ENCODE measurements at places on chromosomes 3 and 15.

GRCh38 chr15:92069308-92070250, 216.1 kb downstream of the SLCO3A1 start:
- peak; percentile 42 for DNase-seq

GRCh38 chr3:177211503-177212277, 14.4 kb upstream of the TBL1XR1 start:
- no peak for DNase-seq

DNA sequence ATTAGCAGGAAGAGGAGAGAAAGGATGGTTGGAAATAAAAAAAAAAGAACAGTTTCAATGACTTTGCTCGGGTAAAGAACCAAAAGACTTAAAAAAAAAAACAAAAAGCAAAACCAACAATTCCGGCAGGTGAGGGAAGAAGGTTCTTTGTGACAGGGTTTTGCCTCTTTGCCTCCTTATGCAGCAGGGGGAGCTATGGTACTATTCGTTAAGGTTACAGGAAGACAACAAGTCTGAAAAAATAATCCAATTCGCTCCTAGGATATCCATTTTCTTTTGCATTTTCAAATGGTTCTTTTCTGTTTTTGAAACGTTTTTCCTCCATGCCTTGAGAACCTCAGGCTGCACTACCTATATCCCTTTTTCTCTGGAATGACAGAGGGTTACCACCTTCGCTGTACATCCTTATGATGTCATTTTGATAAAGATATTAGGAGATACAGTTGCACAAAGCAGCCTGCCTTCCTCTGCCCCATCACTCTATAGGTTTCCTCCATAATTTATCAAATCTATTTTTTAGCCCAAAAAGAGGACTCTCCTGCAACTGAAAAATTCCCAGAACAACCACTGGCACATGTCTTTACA, 55.0 kb downstream of the CFAP20DC start:
- no peak for DNase-seq

DNA sequence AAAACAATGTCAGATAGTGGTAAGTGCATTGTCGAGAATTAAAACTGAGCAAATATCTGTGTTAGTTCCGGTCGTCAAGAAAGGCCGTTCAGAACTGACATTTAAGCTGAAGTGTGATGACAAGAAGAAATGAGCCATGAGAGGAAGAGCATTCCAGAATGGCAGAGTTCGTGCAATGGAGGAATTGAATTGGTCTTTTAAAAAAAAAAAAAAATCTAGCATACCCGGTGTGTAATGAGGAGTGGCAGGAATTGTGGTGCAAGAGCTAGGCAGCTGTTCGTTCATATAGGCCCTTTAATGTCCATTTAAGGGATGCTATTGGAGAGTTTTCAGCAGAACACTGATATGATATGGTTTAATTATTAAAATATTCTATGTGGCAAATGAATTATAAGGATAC, 2.6 kb upstream of the GBE1 start:
- DNase-seq, result no peak

DNA sequence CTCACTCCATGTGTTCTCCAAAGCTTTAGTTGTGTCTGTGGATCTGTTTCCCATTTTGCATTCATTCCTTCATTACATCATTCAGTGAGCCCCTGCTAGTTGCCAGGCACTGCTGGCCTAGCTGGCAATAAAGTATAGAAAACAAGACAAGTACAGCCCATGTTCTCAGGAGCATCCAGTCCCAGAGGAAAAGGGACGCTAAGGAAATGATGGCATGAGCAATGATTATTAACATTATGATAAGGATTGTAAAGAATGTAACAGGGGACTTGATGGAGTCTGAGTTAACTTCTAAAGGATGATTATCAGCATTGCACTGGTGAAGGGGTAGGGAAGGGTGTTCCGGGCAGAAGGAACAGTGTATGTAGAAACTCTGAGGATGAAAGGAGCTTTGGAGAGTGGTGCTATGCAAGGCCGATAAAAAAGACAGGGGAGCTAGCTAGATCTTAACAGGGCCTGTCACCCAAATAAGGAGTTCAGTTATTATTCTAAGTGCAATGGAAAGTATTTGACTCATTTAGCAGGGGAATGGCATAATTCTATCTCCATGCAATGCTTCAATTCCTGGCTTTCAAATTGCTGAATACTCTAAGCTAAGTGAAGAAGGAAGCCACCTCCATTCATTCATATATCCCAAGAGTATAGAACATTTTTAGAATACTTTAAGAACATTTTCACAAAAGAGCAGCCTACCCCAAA, 258.2 kb upstream of the STT3B start:
- DNase-seq, result no peak

DNA sequence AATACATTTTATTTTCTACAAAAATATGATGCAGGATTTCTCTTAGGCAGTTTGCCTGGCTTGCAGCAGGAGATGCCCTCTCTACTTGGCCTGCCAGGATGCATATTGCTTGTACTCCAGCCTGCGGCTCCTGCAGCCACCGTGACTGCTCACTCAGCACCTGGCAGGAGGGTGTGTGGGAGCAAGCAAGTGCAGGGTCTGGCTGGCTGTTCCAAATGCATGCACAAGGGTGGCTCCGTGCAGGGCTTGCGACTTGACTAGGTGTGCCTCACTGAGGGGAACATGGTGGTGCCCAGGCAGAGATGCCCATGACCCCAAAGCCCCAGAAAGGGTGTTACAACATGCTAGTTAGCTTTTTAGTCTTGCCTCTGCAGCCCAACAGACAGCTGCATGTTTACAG, 1240.2 kb upstream of the ALCAM start:
- no peak for DNase-seq

DNA sequence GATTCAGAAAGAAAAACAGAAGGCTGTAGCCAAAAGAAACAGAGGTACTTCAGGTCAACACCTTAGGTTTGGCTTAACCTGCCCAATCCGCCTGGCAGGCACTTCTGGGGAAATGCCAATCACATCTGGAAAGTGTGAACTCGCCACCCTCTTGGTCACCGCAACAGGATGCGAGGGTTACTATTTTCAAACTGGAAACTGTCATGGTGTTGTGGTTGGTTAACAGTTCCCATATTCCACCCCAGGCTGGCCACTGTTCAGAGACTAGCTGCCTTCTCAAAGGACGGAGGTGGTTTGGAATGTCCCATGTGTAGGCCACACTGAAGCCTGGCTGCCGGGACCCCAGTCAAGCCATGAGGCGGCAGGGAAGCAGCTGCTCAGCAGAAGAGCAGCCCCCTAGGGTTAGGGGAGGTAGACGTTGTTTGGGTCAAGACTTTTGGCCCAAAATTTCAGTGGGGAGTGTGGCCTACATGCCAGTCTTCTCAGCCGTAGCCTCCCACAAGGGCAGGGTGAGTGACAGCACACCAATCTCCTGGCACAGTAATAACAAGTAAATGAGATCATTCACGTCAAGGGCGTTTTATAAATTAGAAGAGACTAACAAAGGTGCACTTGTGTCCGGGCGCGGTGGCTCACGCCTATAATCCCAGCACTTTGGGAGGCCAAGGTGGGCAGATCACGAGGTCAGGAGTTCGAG, 54.6 kb downstream of the UMPS start:
- no peak for DNase-seq

- DNase-seq, result no peak
These were observed 9.2 kb upstream of the NME9 start for GRCh38 chr3:138338811-138339210.

GRCh38 chr3:119309591-119309990, 15.4 kb downstream of the ARHGAP31 start:
- DNase-seq, result no peak

Measured in stimulated activated CD4-positive, alpha-beta T cell treated with anti-CD3 and anti-CD28 coated beads, Interleukin-4, amount 100 ng/mL, for 4 hours (primary cell).